Umbilical cord (tissue), 2 donors: ENCODE measurements at places on chromosomes 3 and 15. TPM values are rescaled to one million over a fixed set of nuclear protein-coding genes. Genes with fewer than 3 reads are reported as not detected.

Gene PLSCR2
- not detected for total RNA-seq

Gene MOBP
- total RNA-seq = 1.9 TPM

Gene ADAMTS17
- 8.2 TPM for total RNA-seq

GRCh38 chr3:57877116-57877515 lies 121.0 kb downstream of the SLMAP start:
- DNase-seq = peak; percentile 36

- DNase-seq = no peak
Measured at GRCh38 chr15:25711164-25711563, 152.0 kb downstream of the ATP10A start.
